ENCODE measurements at places on chromosomes 6 and 20.

DNA sequence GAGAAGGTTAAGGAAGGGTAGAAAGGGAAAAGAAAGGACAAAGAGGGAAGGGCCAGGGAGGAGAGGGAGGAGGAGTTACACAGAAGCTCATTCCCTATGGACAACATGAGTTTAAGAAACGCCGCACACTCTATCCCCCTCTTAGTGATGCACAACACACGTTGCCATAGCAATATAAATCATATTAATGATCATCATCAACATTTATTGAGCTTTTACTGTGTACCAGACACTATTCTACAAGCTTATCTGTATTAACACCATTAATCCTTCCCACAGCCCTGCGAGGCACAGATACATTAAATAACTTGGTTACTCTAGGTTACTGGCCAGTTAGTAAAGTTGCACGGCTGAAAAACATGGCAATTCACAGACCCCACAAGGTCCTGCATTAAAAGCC lies 234.8 kb downstream of the PTPRT start:
- no peak for DNase-seq

DNA sequence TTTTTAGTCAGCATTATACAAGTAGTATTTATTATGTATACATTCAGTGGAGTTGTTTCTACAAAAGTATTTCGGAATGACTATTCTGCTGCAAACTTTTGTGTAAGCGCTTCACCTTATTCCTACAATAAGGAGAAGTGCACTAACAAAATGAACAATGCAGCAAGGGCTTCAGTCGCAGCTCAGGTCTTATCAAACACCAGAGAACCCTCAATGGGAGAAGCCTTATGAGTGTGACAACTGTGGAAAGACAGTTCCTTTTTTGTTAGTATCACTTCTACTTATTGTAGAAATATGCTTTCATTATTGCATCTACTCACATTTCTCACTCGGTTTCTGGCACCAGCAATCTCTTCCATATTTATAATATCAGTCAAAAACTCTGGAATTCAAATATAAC lies 18.8 kb downstream of the ZKSCAN3 start:
- no peak for DNase-seq

- DNase-seq, result no peak
These were observed 85.7 kb upstream of the AGPAT4 start for GRCh38 chr6:161359618-161359945.

DNA sequence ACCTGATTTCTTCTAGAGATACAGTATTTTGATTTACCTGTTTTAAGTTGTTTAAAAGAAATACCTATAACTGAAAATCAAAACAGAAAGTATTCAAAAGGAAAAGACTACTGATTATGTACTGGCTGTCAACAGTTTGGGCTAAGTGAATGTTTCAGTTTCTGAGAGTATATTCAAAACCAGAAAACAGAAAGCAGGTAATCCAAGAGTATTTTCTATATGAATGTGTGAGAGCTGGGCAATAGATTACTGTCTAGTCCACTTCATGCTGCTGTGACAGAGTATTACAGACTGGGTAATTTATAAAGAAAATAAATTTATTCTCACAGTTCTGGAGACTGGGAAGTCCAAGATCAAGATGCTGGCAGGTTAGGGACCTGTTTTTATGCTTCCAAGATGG lies 261.0 kb downstream of the ARHGAP18 start:
- DNase-seq, result no peak

DNA sequence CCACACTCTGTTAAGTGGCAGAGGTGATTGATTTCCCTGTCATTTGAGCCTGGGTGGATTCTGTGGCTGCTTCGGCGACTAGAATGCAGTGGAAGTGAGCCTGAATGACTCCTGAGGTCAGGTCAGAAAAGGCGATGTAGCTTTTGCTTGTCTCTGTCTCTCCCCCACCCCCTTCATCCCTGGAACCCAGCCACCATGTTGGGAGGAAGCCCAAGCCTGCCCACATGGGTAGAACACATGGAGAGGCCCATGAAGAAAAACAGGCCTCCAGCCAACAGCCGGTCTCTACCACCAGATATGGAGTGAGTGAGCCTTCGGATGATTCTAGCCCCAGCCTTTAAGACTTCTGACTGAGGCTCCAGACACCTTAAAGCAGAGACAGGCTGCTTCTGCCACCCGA lies 181.0 kb downstream of the TFAP2C start:
- no peak for DNase-seq

- no peak for DNase-seq
These were observed 168.0 kb upstream of the PHACTR1 start for GRCh38 chr6:12548526-12548925.

- DNase-seq, result no peak
These were observed 796 bp downstream of the HLA-DQB1 start for GRCh38 chr6:32665661-32666060.

DNA sequence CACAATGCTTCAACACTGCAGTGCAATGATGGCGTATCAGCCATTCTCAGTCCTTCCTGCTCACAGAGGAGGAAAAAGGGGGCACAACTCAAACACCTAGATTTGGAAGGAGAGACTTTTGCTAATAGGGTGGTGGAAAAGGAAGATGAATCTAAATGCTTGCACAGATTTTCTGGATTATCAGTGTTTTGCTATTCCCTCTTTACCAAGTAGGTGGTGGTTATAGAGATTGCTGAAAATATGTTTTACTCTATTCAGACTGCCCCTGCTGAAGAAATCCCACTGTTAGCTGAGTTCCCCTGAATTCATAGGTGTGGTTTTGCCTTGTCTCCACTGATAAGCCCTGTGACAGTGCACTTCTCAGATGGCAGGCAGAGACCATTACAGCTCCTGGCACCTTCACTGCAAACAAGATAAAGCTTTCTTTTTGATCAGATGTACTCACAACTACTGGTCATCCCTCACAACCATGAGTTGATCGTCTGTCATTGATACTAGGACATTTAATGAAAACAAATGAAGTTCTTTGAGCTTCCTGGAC lies 311.4 kb downstream of the KIF16B start:
- DNase-seq, result no peak

DNA sequence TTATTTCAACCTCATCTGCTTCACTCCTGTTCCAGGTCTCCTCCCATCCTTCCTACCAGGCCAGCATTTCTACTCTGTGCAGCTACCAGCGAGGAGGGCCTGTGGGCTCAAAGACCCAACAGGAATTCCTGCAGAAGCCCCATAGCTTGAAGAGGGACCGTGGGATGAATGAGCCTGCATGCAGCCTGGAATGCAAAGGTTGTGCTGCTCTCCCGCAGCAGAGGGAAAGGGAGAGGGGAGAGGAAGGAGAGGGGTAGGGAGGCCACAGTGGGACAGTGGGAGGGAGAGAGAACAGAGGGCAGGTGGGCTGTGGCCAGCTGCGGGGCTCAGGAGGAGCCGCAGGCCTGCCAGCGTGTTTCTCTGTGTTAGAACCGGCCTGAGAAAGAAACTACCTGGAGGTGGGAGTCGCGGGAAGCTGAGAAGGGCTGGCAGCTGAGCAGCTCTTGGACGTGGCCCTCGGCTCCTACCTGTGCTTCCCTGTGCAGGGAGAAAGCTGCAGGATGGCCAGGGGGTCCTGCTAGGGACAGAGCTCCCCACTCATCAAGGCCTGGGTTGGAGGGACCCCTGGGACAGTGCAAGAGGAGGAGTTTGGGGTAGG lies 66.1 kb upstream of the MLN start:
- no peak for DNase-seq

DNA sequence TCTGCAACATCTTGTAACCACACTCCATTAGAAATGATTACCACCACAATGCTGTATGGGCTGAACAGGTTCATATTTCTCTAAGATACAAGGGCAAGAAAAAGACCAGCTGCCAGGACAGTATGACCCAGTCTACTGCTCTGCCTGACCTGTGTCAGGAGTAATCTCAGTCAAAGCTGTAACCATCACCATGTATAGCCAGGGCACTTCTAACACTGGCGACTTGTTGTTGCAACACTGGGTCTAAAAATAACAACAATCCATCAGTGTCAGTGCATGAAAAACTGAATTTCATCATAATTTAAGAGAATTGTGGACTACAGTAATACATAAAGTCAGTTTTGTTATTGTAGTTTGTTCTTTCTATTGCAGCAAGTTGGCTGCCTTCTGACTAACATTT lies 738.6 kb upstream of the ADGRB3 start:
- DNase-seq, result no peak
